Stimulated activated CD8-positive, alpha-beta memory T cell treated with anti-CD3 and anti-CD28 coated beads, Interleukin-4, amount 100 ng/mL, for 48 hours (primary cell): ENCODE measurements at places on chromosomes 5 and 9.

DNA sequence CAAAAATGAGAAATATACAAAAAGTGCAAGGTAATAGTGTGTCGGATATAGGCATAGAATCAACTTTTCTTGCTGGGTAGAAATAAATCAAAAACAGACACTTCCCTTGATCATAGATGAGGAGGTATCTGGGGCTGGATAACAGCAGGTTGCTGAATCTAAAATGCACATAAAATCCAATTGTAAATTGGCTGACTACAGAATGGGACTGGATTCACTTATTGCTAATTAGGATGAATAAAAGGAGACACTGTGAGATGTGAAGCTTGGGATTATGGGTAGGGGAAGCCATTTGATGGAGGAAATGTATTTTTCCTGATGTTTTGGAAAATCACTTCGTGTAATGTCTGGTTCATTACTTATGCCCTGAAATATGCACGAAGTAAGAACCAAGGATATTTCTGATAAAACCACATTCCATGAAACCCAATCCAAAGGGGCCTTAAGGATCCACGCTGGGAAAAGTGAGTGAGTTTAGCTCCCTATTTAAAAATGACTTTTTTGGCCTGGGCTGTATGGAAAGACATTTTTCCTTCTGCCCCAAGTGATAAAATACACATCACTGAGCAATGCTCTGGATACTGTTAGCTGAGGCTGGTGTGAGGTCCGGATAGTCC is 136.1 kb downstream of the MARCHF11 start:
- DNase-seq, result no peak

DNA sequence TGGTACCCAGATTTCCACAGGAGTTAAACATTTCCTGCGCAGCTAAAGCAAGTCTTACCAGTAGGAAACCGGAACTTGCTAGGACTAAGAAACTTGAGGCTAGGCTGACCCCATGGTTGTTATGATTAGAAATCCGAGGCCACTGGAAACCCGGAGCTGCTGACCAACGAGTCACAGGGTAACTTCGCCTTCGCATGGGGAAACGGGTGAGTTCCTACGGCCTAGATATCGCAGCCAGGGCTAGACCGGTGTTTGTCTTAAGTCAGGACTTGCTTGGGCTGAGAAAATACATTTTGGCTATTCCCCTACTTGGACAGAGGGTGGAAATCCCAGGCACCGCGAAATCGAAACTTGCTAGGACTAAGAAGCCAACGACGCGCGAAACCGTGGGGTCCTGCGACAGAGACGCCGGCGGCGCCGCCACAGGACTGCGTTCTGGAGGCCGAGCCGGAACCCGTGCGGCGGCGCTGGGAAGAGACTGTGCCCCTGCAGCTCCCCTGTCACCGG is 1.6 kb upstream of the ANXA2R start:
- no peak for DNase-seq

DNA sequence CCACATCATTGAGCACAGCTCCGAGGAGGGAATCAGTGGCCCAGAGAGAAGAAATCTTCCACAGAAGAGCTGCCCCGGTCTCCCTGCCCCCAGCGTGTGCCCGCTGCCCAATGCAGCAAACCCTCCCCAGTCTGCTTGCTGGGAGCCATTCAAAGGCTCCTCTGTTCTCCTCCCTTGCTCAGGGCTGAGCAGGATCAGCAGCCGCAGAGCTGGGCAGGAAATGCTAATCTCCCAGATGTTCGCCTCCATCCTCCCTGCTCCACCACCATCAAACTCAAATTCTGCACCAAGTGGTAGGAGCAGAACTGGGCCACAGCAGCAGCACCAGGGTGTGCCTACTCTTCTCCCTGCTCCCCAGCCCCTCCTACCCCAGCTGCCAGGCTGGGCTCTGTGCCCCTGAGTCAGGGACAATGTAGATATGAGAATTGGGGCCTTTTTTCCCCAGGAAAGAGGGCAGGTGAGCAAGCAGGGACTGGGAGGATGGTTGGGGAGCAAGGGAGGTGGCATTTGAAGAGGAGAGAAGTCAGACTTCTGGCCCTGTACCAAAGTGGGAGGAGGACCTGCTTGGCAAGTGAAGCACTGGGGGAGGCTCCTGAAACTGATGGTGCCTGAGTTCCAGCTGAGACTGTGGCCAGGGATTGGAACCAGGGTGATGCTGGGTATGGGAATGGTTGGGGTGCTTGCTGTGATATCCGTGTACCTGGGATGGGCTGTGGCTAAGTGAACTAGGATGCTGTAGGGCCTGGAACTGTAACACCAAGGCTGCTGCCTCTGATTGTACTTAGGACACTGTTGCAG is 1.9 kb upstream of the PCDH1 start:
- no peak for DNase-seq

- no peak for DNase-seq
Observed at GRCh38 chr9:74711341-74711740, 176.4 kb downstream of the TRPM6 start.

- no peak for DNase-seq
Observed at GRCh38 chr5:161176221-161176620, 324.2 kb upstream of the ATP10B start.

DNA sequence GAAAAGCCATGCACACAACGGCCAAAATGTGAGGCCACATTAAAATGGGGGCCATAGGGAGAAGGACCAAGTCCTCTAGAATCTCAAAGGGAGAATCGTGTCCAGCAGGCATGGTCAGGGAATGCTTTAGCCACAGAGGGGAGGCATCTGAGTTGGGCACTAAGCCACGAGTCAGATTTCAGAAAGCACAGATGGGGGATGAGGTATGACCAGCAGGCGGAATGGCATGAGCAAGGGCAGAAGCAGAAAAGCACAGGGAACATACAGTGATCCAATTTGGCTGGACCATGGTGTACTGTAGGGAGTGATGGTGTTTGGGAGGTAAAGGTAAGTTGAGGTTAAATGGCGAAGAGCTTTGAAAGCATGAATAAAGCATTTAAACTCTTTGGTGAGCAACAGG is 214.6 kb downstream of the TLE1 start:
- no peak for DNase-seq

- no peak for DNase-seq
Observed at GRCh38 chr5:80607832-80608231, 37.8 kb upstream of the ANKRD34B start.

- no peak for DNase-seq
Observed at GRCh38 chr5:173493846-173494245, 122.6 kb downstream of the BOD1 start.
